Stimulated activated CD4-positive, alpha-beta T cell treated with anti-CD3 and anti-CD28 coated beads, Interleukin-15, amount 100 ng/mL, for 1 hour (primary cell): ENCODE measurements at places on chromosomes 2 and 18.

DNA sequence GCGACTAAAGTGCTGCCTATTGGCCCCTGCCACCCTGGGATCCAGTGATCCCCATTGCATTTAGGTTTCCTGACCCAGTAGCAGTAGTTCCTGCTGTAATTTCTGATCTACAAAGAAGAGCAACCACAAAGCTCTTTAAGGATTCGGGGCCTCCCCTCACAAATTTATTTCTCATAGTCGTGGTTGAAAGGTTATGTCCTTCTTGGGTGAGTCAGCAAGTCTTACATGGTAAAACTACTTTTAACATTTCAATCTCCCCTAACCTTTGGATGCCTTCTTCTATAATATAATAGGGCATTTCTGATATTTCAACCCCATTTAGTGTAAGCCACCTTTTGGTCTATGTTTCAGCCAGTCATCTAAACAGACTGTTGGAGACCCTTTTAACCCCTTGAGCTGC lies 14.9 kb downstream of the PIKFYVE start:
- DNase-seq: no peak

DNA sequence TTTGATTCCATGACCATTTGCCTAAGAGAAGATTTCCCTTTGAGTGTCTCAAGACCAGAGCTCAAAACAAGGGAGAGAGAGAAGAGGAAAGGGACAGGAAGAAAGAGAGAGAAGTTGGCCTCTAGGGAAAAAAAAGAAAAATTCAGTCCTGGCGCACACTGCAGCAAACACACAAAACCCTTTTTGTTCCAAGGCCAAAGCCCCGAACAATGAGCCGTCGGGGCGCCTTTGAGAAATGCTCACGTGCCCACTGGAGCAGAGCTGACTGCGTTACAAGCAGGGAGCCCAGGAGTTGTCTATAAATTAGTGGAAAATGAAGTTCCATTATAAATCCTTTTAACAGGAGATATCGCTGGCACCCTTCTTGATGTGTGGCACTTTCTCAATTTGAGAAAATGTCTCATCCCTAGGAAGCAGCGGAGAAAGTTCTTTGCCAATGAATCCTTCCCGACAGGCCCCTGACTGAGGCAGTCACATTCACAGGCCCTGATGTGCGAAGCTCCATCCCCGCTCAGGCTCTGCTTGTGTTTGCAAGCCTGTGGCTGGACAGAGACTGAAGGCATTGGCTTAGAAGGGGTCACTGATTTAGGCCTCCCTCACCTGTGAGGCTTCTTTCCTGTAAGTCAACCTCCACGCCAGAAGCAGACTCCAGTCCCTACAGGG lies 32.1 kb upstream of the NCKAP5 start:
- DNase-seq: no peak

DNA sequence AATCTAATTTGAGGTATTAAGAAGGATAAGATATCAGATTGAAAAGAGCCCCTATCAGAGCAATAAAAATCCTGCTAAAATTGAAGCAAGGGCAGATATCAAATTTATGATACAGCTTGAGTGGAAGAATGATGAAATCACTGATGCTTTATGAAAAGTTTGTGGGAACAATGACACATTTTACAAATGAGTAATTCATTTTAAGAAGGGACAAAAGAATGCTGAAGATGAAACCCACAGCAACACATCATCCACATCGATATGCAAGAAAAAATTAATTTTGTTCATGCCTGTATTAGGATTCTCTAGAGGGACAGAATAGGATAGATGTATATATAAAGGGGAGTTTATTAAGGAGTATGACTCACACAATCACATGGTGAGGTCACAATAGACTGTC lies 355.6 kb upstream of the GYPC start:
- no peak for DNase-seq

DNA sequence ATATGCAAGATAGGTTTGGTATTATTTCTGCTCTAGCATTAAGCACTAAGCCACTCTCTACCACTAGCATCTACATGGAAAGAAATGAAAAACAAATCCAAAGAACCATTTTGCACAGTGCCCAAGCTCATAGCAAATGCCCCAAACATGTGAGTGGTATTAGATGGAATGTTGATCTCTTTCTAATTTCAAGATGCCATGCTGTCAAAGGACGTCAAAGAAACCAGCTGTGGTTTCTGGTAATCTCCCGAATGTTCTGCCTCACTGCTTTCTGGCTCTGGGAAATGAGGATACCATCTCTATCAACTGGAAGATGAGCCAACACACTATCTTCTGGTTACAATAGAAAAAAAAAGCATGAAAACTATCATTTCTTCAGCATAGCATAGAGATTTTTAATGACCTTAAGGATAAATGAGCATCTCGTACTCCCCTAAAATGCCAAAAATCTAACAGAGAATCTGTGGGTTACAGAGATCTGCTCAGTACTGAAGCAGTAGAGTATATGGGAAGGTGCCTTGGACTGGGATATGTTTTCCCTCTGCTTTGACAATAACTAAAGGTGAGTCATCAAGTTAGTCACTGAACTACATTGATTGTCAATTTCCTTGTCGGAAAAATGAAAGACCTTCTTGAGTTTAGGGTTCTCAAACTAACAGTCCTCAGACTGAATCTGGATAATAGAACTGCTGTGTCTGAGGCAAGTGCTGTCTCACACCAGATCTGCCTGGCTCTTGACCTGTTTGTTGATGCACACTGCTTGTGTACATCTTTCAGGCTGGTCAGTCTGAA lies 244.8 kb upstream of the NCKAP5 start:
- no peak for DNase-seq

DNA sequence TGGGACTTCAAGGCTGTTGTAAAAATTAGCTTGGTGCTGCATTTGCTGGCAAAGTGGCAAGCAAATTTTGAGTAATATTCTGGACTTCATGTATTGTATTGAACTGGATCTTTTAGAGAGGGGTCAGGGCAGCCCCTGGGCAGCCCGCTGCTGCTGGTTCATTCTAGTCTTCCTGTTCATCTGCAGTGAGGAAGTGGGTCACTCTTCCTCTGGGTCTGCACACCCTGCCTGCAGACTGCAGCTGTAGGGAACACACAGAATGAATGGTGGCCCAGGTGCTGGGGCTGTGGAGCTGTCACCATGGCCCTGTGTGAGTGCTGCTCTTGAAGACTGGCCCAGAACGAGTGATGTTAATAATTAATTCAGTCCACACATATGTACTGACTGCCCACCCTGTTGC lies 9.4 kb downstream of the SH3RF3 start:
- DNase-seq: no peak

DNA sequence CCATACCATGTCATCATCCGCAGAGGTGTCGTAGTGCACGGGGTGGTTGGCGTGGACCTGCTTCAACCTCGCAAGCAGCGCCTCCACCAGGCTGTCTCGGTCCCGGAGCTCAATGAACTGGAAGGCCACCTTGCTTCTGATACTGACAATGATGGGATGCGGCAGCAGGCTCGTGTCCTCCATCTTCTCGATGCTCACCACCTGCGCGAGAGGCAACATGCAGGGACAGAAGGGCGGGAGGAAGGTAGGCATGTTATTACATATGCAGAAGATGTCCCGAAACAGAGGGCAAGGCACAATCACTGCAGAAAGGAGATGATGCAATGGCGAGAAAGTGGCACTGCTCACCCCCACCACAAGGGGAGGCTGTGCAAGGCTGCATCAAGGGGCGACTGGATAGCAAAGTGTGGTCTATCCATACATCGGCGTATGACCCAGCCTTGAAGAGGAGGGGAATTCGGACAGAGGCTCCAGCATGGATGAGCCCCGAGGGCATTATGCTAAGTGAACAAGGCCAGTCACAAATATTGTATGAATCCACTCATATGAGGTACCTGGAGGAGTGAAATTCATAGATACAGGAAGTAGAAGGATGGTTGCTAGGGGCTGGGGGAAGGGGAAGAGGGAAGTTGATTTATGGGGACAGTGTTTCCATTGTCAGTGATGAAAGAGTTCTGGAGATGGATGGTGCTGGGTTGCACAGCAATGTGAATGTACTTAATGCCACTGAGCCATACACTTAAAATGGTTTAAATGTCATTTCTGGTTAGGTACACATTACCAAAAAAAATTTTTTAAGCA lies 36.6 kb downstream of the RPL31 start:
- DNase-seq: no peak

GRCh38 chr2:219727771-219728429 lies 100.5 kb downstream of the SLC4A3 start:
- no peak for DNase-seq

- DNase-seq: no peak
Observed at GRCh38 chr2:197122821-197123220, 187.8 kb downstream of the ANKRD44 start.

DNA sequence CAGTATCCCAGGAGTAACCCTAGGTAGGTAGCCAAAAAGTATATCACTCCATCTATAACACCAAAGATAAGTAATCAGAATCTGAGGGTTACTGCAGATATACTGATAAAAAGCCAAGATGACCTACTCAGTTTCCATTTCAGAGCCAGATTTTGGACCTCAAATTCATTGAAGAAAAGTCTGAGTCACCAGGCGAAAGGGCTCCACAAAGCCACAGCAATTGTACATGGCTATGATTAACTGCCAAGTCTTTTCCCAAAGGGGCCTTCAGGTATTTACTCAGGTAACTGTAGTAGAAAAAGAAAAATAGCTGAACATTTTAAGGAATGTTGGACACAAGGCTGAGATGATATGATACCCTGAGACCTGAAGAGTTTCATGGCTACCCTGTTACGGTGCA lies 75.6 kb upstream of the KCNH7 start:
- no peak for DNase-seq

- DNase-seq: no peak
Observed at GRCh38 chr2:128405467-128405900, 86.8 kb upstream of the HS6ST1 start.

DNA sequence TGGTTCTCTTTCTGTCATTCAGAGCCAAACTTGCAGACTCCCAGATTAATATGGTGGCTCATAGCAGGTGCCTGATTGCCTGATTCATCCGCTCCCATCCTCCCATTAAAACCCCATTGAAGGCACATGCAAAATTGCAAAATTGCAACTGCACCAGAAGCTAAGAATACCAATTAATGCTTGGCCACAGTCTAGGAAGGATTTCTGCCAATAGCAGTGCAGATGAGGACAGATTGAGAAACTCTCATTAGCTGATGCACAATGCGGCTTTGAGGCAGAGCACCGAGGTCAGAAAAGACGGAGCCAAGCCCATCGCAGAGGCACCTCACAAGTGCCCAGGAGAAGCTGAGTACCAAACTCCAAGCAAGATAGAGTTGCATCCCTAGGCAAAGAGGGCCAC lies 172.8 kb downstream of the ARL4C start:
- no peak for DNase-seq

DNA sequence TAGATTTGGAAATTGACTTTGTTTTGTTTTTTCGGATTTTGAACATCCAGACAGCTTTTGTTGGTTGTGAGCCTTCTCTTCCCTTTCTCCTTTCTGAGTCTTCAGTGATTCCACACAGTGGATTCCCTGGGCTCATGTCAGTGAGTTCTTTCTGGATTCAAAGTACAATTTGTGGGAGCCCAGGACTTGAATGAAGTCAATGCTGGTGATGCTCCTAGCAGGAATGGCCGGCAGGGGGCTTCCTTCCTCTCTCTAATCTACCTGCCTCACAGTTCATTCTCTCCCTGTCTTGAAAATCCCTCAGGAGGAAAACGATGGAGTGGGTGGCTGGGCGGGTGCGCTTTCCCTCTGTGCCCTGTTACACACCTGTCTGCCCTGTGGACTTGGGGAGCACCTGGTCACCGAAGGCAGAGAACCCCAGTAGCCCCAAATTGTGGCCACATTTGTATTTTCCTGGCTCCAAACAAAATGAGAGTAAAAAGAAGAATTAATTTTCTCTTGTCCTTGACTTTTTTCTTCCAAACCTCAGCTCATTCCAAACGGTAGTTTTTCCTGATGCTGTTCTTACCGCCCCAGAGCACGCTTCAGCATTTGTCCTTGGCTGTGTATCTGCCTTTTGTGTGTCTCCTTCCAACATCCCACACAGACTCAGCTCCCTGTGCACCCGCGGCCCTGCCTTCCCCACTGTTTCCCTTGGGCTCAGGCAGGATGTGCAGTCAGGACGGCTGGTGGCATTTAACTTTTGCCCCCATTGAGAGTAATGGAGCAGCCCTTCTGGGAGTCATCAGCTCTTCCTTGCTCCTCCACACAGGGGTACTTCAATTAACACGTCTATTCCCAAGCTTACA lies 86.6 kb downstream of the MARCO start:
- no peak for DNase-seq

GRCh38 chr2:17583166-17583565 lies 42.7 kb downstream of the VSNL1 start:
- no peak for DNase-seq

DNA sequence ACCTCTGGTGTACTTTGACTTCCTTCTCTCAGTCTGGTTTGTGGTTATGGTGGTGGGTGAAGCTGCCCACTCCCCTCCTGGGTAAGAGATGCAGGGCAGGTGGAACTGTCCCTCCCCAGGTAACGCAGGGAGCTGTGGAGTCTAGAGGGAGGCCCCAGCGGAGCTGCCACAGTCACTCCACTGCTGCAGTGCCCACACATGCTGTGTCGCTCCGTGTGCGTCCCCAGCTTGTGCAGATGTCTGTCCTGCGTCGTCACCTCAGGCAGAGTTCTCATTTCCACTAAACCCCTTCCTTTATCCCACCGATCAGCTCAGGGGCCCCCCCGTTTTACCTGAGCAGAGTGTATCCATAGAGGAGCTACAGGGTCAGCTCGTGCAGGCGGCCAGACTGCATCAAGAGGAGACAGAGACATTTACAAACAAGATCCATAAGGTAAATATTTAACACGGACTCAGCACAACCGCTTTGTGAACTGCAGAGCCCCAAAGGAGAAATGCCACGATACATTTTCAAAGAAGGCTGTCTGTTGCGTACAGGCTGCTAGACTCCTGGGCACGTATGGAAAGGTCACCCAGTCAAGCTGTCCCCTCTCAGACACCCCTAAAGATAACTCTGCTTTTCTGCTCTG lies 87.4 kb downstream of the MTCL1 start:
- DNase-seq: no peak

GRCh38 chr2:67846370-67847070 lies 216.3 kb downstream of the C1D start:
- no peak for DNase-seq

GRCh38 chr2:47798631-47799030 lies 15.7 kb downstream of the MSH6 start:
- no peak for DNase-seq

- DNase-seq: no peak
Observed at GRCh38 chr2:63058921-63059792, 8.5 kb downstream of the OTX1 start.

DNA sequence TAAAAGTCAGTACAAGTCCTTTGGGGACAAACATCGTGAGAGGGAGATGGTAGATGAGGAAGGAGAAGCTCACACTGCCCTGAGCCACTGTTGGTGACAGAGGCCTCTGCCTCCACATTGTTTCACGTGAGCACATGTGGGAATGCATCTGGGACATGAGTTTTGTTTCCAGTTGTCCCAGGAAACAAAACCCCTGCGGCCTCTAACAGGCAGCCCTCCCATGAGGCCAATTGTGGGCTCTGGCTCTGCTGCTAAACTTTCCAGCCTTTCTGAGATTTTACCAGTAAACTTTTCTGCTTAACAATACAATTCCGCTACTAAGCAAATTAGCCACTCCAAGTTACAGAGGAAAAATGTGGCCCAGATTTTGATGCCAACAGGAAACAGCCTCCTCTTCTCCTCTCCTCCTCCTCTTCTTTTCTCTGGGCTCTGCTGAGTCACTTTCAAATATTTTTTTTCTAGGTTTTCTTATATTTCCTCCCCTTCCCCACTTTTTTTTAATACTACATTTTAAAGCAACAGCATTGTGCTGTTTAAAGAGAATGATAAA lies 23.4 kb upstream of the LRRC30 start:
- no peak for DNase-seq

GRCh38 chr2:34419856-34420255 lies 820.8 kb upstream of the FAM98A start:
- no peak for DNase-seq
